ENCODE measurements at places on chromosomes 16 and 17. TPM values are rescaled to one million over a fixed set of nuclear protein-coding genes. Genes with fewer than 3 reads are reported as not detected.

- DNase-seq, result no peak
These were observed 212.4 kb downstream of the COPRS start for GRCh38 chr17:31646642-31647041.

Gene GRAPL
- total RNA-seq, result 16.3 TPM

GRCh38 chr17:37720989-37721388, 23.9 kb downstream of the HNF1B start:
- no peak for DNase-seq

DNA sequence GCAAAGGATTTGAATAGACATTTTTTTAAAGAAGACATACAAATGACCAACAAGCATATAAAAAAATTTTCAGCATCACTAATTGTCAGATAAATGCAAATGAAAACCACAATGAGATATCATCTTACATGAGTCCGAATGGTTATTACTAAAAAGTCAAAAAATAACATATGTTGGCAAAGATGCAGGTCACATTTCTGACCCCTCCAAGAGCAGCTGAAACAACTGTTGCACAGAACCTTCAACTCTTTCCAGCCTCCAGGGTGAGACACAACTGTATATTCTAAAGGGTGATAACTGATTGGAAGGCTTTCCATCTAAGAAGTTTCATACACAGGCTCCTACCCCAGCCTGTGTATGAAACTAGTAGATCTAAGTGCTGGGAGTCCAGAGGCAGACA, 51.9 kb downstream of the SLFN5 start:
- DNase-seq, result no peak

GRCh38 chr16:67874372-67874771, 1.5 kb downstream of the EDC4 start:
- no peak for DNase-seq

- DNase-seq, result no peak
These were observed 4.2 kb upstream of the NDRG4 start for GRCh38 chr16:58495521-58496331.

DNA sequence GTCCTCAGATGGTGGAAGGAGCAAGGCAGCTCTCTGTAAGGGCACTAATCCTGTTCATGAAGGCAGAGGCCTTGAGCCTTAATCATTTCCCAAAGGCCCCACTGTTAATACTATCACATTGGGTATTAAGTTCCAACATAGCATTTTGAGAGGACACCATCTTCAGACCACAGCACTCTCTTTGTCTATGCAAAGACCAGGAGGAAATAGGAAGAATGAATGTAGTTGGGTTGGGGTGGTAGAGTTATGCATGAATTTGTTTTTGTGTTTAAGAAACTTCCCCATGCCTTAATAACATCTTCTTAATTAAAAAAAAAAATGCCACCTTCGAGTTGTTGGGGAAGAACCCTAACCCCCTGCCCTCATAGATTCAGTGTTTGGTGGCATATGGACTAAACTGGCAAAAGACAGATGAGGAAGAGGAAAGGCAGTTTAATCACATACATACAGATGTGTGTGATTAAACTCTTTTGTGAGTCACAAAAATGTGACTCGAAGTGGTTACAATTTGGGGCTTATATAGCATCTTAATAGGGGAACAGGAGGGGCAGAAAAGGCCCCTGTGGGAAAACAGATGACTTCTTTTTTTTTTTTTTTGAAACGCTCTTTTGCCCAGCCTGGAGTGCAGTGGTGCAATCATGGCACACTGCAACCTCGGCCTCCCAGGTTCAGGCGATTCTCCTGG, 35.0 kb upstream of the SLC5A10 start:
- DNase-seq, result no peak

DNA sequence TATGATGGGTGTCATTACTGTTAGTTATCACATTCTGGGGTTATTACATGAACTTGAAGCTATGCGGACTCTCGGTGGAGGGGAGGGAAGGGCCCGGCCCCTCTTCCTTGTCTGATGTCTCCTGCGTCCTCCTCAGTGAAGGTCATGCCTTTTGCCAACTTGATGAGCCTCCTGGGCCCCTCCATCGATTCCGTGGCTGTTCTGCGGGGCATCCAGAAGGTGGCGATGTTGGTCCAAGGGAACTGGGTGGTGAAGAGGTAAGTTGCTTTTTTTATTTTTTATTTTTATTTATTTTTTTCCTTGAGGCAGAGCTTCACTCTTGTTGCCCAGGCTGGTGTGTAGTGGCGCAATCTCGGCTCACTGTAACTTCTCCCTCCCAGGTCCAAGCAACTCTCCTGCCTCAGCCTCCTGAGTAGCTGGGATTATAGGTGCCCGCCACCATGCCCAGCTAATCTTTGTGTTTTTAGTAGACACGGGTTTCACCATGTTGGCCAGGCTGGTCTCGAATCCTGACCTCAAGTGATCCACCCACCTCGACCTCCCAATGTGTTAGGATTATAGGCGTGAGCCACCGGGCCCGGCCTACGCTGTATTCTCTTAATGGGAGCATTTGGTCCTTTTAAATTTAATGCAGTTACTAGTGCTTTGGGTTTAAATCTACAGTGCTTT, 21.6 kb downstream of the POLR3E start:
- peak; percentile 71 for DNase-seq

DNA sequence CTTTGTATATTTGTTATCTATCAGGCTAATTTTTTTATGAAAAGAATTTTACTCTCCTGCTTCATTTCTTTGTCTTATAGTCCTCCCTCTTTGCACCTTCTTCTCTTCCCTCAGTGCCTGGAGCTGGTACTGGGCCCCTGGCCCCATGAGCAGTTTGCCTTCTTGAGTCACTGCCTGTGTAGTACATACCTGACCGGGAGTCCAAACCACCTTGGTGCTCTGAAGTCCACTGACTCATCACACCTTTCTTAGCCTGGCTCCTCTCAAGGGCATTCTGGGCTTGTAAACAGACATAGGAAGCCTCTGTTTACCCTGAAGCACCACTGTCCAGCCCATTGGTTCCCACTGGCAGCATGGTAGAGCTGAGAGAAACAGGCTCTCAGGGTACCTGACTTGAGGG, 11.0 kb upstream of the TACO1 start:
- DNase-seq, result no peak

- DNase-seq, result no peak
These were observed 32.7 kb downstream of the GNA13 start for GRCh38 chr17:65023791-65024190.

GRCh38 chr17:82914375-82914774, 74.6 kb upstream of the ZNF750 start:
- DNase-seq, result no peak

Gene CYB561
- total RNA-seq, result 9.5 TPM

All from activated CD4-positive, alpha-beta T cell treated with anti-CD3 and anti-CD28 coated beads, Interleukin-2, amount 10 ng/mL, durations not matched to agents 7 days and 5 days (primary cell).